ENCODE measurements at places on chromosomes 12 and 14. TPM values are rescaled to one million over a fixed set of nuclear protein-coding genes. Genes with fewer than 3 reads are reported as not detected.

ZC2HC1C gene
- total RNA-seq: 10.5 TPM

GRCh38 chr14:94615823-94616570 lies 3.8 kb downstream of the SERPINA3 start:
- H3K27me3 ChIP-seq: no peaks in the 10 kb centered on the region
- H3K27ac ChIP-seq: no peak overlapping the region
- peaks cover 14% of the 10 kb centered on the region for H3K36me3 ChIP-seq

GRCh38 chr14:25006961-25007795 lies 42.8 kb downstream of the STXBP6 start:
- no peaks in the 10 kb centered on the region for H3K36me3 ChIP-seq
- H3K4me3 ChIP-seq: no peak overlapping the region
- H3K27me3 ChIP-seq: no peaks in the 10 kb centered on the region
- H3K27ac ChIP-seq: no peak overlapping the region

- H3K27ac ChIP-seq: peak overlapping the region; percentile 93
- H3K27me3 ChIP-seq: no peaks in the 10 kb centered on the region
- peaks cover 4% of the 10 kb centered on the region for H3K36me3 ChIP-seq
- H3K4me1 ChIP-seq: peaks cover 40% of the 10 kb centered on the region
- no peak for DNase-seq
Observed at GRCh38 chr12:3045494-3045893, 31.7 kb upstream of the TSPAN9 start.

All from right atrium auricular region (tissue), 2 donors.